ENCODE measurements at places on chromosomes 3 and 15.

DNA sequence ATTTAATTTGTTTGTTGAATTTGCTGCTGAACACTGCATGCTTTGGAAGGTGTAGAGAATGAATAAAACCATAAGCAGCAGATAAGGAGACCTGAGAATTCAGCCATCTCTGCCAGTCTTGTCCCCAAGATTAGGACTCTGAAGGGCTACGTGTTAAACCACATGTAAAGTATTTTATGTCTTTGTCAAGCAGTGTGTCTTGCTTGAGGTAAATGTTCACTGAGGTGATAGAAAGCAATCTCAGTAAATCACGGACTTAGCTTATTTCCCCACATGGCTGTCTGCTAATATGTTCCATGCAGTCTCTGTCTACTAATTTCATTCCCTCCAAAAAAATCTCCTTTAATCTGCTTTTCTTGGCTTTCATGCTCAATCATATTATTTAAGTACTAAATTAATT is 467.1 kb downstream of the RAP2B start:
- DNase-seq = no peak

- DNase-seq = no peak
Measured at GRCh38 chr3:187802203-187802927, 57.1 kb upstream of the BCL6 start.

- no peak for DNase-seq
Measured at GRCh38 chr3:26312816-26313215, 309.8 kb upstream of the LRRC3B start.

- no peak for DNase-seq
Measured at GRCh38 chr15:101182215-101182614, 69.6 kb downstream of the CHSY1 start.

DNA sequence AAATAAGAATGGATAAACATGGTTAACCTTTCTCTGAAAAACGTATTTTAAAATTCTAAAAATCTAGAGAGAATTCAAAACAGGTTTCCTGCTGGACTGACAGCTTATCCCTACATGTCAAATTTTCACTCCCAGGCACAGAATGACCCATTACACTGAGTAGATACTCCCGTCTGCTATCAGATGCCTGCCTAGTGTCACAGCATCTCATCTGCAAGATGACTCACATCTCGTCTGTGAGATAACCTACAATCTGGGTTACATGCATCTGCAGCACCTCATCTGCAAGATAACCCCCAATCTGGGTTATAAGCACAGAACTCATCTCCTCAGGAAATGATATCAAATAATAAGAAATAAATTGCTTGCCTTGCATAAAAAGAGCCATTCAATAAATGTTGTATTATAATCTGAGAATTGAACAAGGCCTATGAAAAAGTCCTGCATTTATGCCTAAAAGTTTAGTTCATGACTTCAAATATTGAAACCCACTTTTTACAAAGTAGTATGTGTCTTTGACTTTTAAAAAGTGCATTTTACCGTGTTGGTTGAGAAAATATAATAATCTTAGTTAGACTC is 188.3 kb upstream of the THBS1 start:
- DNase-seq = no peak

DNA sequence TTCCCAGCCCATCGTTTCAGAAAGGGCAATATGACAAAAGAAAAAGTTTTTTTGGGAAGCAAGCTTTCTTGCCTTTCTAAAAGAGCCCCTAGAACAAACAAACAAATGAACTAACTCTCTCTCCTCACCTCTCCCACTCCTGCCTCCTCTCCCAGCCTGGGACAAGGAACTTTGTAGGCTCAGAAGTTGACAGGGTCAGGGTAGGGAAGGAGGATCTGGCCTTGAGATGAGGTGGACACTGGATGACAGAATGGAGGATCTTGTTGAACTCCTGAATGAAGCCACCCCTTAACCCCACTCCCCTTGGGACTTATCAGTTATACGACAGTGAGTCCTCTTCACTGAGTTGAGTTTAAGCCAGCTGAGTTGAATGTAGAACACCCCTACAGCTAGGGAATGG is 1.6 kb upstream of the ITGA11 start:
- DNase-seq = no peak

- DNase-seq = no peak
Measured at GRCh38 chr15:79394231-79394630, 37.9 kb upstream of the MINAR1 start.

DNA sequence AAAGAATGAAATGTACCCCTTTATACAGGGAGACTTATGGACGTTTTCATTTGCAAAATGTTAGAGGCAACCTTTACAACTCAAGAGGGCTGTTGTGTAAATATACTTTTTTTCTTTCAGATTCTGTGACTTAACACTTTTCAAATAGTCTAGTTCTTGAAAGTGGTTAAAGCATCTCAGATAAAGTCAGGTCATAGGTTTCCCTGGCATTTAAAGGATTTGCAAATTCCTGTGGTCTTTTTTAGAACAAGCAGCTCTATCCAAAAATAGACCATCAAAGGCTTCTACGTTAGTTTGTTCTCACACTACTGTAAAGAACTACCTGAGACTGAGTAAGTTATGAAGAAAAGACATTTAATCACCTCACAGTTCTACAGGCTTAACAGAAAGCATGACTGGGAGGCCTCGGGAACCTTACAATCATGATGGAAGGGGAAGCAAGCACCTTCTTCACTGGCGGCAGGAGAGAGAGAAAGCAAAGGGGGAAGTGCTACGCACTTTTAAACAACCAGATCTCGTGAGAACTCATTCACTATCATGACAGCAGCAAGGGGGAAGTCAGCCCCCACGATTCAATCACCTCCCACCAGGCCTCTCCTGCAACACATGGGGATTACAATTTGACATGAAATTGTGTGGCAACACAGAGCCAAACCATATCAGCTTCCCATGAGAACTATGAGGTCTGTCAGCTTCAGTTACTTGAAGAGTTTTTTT is 23.3 kb upstream of the GABRR3 start:
- DNase-seq = no peak

- no peak for DNase-seq
Measured at GRCh38 chr3:165343185-165343584, 147.0 kb upstream of the SLITRK3 start.

GRCh38 chr15:27805261-27806220 is 293.6 kb downstream of the OCA2 start:
- DNase-seq = no peak

GRCh38 chr15:66298803-66299251 is 5.5 kb downstream of the DIS3L start:
- DNase-seq = no peak

DNA sequence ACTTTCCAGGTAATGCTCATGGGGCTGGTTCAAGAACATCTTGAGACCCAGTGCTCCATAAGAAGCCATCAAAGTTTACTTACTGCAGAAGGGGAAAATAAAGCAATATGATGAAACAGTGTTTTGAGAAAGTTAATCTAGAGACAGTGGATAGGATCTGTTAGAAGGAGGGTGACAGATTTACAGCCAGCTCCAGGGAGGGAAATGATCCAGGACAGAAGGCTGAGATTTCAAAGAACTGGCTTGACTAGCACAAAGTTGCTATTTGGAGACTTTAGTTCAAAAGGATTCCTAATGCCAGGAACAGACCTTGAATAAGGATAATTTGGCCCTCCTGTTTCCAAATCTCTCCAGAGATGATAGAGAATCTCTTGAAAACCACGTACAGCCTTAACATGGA is 166.5 kb upstream of the NECTIN3 start:
- no peak for DNase-seq

DNA sequence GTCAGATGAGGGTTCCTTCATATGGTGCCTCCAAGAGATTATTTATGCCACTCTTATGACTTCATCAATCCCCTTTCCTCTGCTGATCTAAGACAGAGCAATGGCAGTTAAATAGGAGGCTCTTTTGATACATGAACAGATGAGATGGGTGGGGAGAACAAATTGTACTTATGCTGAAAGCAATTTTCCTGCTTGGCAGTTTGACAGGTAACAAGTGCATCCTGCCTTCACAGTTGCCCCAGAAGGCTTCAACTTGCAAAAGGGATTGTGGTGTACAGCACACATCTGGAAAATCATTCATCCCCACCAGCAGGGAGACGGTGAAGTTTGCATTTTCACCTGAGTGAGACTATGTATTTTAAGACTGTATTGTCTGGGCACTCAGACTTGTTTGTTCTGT is 27.3 kb downstream of the ENTPD3 start:
- DNase-seq = no peak

DNA sequence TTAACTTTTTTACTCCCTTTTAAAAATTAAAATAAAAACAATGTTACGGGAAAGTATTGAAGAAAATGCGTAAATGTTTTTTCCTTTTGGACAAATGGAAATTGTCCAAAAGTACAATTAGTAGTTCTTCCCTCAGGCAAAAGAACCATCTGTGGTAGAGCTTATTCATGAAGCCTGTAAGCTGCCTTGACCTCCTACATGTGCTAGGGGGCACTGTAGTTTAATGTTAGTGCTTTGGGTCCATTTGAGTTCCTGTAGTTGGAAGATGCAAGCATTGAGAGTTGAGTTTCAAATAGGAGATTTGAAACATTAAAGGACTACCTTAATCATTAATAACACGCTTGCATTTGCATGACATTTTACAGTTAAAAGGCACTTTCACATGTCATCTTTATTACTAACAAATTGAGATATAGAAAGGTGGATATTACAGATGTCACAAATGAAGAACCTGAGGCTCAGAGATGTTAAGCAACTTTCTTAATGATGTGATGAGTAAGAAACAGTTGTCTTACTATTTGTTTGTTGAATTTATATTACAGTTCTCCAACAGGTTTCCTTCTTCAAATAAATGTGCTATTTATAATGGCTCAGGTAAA is 1.8 kb upstream of the ZNF385D start:
- no peak for DNase-seq

- no peak for DNase-seq
Measured at GRCh38 chr15:79884204-79884596, 12.6 kb downstream of the MTHFS start.

DNA sequence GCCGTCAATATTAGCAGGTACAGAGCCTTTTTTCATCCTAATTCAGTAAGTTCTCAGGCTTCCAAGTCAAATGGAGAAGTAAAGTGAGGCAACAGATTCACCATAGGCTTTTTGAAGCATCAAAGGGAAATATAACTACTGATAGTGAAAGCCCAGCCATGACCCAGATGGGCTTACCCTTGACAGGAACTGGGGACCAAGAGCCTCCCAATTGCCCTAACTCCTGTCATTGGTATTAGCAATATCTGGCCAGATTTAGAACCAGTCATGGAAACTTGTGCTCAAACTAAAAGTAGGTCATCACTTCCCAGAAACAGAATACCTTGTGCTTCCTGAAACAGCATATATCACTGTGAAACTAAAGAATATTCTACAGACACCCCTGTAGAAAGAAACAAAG is 33.0 kb downstream of the NME9 start:
- no peak for DNase-seq

GRCh38 chr15:100648951-100649350 is 46.6 kb downstream of the ASB7 start:
- DNase-seq = no peak

DNA sequence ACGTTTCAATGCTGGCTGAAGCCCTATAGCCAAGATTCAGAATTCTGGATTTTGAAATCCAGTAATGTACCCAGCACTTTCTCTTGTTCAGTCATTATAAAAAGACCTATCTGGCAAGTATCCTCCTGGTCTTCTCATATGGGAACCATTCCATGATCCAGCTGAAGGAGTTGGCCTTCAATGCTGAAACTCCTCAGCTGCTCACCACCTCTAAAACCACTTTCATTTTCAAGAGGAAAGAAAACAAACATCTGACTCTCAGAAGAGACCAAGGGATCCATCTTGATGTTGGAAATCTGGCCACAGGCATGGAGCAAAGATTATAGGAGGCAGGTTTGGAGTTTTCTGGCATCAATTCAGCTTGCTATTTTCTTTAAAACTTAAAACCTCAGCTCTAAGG is 235.4 kb downstream of the FMN1 start:
- no peak for DNase-seq
